ENCODE measurements at places on chromosomes 5 and 9.

- DNase-seq, result no peak
Measured at GRCh38 chr5:67092535-67092934, 104.1 kb downstream of the CD180 start.

DNA sequence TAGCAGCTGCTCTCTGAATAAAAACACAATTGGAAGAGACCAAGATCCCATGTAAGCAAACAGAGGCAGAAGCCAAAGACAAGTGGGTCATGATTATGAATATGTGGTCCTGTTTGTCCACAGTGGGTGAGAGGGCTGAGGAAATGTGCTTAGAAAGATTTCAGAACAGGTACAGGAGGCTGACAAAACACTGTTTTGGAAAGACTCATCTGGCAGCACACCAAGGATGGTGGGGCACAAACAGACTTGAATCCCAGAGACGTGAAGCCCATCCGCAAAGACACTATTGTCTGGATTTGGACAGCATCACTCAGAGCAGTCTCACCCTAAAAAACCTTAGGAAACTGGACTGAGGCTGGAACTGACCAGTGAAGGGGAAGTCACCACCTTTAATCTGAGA, 85.0 kb downstream of the ADRB2 start:
- DNase-seq, result no peak

DNA sequence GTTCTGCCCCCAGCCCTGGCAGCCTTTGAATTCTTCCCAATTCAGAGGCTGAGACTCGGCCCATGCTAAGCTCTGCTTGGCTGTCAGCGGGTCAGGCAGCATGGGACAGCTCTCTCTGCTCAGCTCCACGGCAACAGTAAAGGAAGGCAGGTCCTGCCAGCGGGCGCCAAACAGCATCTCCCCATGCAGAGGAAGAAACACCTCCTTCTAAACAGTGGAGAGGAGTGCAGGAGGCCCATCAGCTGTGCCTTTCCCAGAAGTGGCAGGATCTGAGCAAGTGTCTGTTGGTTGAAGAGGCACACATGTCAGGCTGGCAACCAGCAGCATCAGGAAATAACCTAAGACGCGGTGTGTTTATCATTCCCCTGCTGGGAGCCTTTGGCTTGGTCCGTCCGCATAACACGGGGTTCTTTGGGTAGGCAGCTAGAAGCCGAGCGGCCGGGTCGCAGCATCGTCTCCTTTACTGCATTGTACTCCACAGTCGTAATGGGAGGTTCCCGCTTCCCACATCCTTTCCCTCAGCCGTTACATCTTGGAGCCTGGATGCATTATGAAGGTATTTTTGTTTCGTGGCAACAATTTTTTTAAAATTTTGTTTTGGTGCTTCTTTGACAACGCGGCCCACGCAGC, 42.7 kb upstream of the NCS1 start:
- no peak for DNase-seq

DNA sequence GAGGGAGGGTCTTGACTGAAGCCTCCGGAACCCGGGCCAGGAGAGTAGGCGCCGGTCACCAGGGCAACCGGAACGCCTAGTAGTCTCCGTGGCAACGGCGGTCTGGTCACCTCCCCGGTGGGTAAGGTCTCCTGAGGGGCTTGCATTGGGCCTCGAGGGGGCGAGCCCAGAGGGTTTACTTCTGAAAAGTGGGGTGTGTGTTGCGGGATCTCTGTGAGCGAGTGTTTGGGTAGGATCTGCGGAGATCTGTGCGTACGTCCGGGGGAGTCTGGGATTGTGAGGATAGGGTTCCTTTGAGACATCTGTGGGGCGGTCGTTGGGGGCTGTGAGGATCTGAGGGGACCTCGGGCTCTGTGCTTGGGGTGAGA, at the start of gene FAM221B:
Gene FAM221B (minus strand): TSS at position 17 of the 368 bp plus-strand sequence. CDS start 2,571 bp downstream, outside the sequence.
- no peak for DNase-seq

- DNase-seq, result no peak
Measured at GRCh38 chr5:8538821-8539220, 669.9 kb downstream of the MTRR start.

GRCh38 chr5:148937830-148938521, 111.6 kb downstream of the ADRB2 start:
- no peak for DNase-seq
